ENCODE measurements at places on chromosomes 6 and 20.

DNA sequence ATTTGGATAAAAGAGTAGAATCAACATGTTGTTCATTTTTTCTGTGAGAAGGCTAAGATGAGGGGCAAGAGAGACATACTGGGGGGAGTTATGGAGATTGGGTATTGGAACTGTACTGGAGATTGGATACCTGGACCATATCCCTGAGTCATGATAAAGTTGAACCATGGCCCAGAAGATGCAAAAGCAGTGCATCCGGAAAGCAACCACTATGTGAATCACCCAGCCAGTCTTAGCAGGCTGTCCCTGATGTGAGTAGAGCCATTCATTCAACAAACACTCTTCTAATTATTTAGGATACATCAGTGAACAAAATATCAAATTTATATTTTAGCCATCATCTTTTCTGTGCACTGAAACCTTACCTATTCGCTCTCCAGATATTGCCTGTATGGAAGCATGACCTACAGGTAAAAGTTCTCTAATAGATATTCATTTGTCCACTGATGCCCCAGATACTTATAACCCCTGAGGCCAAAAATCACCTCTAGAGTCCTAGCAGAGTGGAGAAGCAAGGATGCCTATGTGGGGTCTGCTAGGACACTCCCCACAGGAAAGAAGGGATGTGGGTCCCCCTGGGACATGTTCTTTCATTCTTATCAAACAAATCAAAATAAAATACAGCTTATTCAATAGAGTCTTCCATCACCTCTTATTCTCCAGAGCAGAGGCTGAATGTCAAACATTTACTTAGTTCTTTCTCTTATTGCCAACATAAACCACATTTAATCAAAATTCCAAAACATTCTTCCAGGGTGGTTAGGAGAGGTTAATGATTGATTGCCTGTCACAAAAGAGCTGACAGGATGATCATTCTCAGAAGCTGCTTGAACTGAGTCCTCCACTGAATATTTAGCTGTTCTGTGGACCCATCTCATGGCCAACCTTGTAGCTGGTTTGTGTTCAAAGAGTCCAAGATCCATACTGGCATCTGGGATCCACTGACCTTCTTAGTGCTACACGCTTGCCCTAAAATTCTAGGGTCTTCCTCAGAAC lies 37.0 kb upstream of the PKHD1 start:
- DNase-seq, result no peak

DNA sequence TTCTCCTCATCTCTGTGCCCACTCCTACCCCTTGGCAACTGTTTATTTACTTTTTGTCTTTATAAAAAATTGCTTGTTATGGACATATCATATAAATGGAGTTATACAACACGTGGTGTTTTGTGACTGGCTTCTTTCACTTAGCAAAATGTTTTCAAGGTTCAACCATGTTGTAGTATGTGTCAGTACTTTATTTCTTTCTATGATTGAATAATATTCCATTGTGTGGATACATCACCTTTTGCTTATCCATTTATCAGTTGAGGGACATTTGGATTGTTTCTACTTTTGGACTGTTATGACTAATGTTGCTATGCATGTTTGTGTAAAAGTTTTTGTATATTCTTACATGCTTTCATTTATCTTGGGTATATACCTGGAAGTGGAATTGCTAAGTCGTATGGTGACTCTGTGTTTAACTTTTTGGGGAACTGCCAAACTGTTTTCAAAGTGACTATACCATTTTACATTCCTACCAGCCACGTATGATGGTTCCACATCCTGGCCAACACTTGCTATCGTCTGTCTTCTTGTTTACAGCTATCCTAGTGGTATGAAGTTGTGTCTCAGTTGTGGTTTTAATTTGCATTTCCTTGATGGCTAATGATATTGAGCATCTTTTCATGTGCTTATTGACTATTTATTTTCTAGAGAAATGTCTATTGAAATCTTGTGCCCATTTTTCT lies 84.4 kb downstream of the SLX4IP start:
- no peak for DNase-seq

DNA sequence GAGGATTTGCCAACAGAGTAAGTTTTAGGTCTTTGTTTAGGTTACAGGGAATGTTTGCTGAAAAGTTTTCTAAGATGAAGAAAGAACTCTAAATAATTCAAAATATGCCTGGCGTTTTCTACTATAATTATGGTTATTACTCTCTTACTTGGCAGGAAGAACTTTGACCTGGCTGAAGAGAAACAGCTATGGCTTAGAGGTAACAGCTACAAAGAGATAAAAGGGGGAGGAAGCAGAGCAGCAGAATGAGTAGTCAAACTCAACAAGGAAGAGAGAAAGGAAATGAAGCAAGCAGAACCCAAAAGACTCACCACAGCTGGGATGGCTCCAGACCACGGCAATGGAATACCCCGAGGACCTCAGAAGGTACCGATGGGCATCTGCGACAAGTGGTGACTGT lies 95.6 kb downstream of the KIF16B start:
- DNase-seq, result no peak

DNA sequence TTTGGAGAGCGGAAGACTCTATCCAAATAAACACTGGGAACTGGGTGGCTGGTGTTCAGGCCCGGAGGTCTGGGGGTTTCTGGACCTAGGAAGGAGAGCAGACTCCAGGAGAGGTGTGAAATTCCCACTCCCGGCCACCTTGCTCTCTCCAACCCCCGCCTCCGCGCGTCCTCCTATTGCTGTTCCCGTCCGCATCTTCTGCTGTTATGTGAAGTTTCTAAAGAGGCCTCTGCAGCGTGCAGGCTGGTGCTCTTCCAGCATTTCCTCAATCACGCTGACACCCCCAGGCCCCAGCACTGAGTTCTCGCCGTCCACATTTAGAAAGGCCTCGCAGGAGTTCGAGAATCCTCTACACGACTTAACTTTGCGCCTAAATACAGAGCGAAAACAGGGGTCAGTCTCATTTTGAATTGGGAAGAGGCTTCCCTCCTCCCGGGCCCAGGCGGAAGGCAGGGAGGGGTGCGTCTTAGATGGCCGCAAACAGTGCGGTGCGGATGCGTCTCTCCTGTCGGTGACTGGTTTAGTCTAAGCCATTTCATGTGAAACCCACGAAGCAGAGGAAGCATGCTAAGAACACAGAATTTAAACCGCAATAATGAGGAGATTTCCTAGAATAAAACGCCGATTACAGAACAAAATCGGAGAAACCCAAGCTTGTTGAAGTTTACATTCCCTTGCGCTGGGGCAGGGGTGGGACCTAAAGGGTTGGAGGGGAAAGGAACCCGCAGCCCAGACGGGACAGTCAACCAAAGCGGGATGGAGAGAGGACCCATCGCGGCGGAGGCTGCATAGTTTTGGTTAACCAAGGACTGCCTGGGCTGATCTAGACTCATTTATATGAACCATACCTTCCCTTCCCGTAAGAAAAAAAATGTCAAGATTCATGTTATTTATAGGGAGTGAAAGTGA lies 4.0 kb upstream of the FOXF2 start:
- DNase-seq, result no peak

DNA sequence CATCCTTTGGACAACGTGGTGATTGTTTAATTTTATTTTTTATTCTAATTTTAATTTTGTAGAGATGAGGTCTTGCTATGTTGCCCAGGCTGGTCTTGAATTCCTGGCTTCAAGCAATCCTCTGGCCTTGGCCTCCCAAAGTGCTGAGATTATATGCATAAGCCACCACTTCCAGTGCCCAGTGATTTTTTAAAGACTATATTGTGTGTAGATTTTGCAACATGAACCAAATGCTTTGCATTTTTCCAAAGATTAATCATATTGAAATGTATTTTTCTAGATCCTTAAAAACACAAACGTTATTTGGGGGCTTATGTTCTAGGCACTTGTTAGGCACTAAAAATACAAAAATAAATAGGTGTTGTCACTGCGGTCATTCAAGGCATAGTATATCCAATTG lies 117.6 kb upstream of the CCN2 start:
- DNase-seq, result no peak

GRCh38 chr6:107668743-107669474 lies 155.2 kb downstream of the SCML4 start:
- DNase-seq, result no peak

DNA sequence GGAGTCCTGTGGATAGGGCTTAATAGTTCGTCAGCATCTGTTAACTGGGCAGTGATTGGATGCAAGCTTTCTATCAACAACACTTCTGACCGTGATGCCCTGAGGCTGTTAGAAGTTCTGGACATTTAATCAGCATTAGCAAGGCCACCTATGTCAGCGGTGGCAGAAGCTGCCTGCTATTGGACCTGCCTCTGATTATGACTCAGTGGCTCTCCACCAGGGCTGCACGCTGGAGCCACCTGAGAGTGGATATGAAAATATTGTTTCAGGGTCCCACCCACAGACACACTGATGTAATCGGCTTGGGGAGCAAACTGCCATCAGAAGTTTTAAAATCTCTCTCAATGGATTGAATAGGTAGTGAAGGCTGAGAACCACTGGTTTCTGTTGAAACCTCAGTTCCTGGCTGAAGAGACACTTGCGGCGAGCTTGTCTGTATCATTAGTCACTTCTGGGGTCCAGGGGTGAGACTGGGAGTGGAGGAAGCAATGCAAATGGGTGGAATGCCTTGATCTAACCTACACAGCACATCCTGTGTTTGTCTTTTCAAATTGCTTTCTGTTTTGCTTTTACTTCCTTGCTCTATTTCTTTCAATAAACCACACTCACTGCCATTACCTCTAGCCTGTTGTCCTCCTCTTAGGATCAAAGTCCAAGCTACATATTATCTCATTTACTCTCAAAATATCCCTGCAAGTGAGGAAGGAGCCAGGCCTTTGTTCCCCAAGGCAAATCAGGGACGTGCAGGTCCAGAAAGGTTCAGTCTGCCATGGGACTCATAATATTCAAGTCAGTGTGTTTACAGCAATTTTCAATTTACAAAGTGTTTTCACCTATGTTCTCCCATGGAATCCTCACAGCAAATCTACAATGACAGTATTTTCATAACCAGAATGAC lies 4.2 kb downstream of the CLIC5 start:
- peak; percentile 35 for DNase-seq

GRCh38 chr20:7710440-7710839 lies 229.8 kb downstream of the HAO1 start:
- DNase-seq, result no peak

DNA sequence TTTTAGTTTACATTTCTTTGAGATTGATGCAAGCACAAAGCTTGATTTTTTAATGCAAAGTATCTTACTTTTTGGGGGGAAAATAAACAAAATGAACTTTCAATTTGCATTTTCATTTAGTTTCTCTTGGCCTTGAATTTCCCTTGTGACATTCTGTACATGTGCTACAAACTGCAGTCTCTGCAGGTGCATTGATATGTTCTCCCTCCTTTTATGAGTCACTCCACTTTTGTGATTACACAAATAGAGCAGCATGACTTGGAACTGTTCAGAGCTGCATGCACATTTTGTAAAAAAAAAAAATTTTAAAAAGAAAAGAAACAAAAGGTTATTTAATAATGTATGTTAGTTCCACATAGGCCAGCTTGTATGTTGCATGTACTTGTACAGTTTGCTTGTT lies 220.0 kb upstream of the KCNQ5 start:
- no peak for DNase-seq

DNA sequence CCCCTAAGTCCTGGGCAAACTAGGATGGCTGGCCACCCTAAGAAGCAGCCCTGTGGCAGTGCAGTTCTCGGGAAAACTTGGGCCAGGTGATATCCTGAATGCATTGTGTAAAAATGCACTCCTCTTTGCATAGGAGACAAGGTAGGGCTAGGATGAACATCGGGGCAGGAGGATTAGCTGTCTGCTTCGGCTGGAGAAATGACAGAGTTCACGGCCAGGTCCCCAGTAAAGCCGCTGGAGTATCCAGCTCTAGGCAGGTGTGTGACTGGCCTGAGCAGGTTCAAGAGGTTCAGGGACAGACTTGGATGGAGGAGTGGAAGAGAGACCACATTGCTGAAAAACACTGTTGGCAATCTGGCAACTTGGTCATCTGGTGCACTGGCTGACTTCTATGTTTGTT lies 26.4 kb downstream of the DTD1 start:
- DNase-seq, result no peak

DNA sequence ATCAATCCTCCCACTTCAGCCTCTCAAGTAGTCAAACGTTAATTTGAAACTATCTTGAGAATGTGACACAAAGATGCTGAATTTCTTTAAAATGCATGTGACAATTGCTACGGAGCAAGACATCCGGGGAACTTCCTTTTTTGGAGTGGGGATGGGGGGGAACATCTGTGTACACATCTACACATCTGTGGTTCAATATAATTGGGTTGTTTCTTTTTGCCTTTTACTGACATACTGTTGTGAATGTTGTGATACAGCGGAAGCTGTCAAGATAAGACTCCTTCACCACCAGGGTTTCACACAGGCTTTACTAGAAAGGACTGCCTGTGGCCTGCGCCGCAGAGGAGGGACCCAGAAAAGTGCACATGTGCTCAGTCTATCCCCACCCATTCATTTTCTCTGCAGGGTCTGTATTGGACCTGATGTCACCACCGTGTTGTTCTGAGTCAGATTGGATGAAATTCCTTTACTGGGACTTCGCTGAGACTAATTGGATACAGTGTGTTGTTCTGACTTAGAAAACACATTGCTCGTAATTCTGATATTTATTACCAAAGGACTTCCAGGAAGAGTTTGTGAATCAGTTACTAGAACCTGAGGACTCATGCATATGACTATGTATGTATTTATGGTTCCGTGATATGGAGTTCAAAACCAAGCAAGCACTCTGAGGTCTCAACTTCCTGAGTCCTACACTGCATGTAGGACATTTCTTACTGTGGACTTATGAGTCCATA lies 98.7 kb upstream of the SGK1 start:
- no peak for DNase-seq

- DNase-seq, result no peak
These were observed 23.4 kb downstream of the FAM217A start for GRCh38 chr6:4055420-4056041.

DNA sequence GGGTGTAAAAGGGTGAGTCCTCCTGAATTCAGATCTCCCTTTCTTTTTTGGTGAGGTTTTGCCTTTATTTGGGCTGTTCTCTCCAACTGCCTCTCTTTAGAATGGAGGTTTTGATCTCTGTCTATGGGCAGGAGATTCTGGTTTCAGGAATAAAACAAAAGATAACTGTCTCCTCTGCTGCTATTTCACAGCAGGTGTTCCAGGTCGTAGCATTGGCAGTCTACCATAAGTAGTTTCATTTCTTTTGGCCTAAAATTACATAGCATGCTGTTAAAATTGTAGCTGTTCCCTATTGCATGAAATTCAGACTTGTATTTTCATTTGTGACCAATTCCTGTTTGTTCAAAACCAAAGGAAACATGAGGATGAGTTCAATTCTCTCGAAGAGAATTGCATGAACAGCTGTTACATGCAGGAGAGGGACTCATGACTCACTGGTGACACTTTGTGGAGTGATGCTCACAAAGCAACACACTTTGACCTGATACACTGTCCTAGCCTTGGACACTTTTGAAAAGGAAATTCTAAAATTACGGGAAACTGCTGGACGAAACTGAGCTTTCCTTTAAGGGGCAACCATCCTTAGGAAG lies 76.8 kb upstream of the SIRPG start:
- DNase-seq, result no peak
